GM13977 (cell line): ENCODE measurements at places on chromosomes 5 and 9.

- DNase-seq: no peak
These were observed 148.5 kb downstream of the BNC2 start for GRCh38 chr9:16721972-16722371.

- DNase-seq: no peak
These were observed 20.5 kb downstream of the PTGER4 start for GRCh38 chr5:40700116-40700782.

- DNase-seq: peak; percentile 87
These were observed 4.5 kb upstream of the SET start for GRCh38 chr9:128684325-128685199.

DNA sequence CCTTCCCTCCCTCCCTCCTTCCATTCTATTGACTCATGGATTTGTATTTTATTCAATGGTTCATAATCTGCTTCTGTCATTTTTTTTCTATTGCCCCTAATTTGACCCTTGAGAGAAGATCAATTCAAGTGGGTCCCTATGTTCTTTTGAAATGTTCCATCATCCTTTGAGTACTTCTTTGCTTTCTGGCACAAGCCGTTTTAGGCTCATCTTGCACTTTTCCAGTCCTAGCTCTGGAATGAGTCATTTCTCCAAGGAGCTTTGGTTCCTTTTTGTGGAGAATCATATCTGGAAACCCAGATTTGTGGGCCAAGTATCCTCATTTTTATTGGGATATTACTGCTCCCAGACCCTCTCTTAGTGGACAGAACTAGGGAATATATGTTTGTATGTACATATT lies 126.8 kb upstream of the PTPN3 start:
- DNase-seq: no peak

- DNase-seq: no peak
These were observed 61.1 kb upstream of the PALM2AKAP2 start for GRCh38 chr9:109718861-109719260.

DNA sequence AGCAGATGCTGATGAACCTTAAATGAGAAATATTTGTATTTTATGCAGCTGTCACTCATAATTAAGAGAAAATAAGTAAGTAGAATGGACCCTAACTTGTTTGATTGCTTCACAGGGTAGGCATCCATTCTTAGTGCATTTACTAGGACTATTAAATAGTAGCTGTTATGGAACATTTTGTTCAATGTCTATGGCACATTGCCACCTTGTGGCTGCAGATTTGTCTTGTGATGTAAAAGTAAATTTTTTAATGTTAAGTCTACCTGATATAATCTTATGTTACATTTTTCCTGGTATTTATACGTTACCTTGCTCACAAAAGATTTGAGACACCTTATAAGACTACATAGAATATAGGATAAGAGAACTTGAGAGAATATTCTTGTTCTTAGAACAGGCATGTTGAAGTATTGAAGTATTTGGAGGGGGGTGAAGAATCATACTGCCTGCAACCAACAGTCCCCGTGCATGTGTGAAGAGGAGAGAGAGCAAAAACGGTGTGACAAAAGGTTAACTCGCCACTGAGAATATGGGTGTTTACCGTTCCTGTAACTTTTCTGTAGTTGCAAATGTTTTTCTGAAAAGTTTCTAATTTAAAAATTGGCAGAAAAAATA lies 161.1 kb downstream of the MAST4 start:
- DNase-seq: peak; percentile 53

DNA sequence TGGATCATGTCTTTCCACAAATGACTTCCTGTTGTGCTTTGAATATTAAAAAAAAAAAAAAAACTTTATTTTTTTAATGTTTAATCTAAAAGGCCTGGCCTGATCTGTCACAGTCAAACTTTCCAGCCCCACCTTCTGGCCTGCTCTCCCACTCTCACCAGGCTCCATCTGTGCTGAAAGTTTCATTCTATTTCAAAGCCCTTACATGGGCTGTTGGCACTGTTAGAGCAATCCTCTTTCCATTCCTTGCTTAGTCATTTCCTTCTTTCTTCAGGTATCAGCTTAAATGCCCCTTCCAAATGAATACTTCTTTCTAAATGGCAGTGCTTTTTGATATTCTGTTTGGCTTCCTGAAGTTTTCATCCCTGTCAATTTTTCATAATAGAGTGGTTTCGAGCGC lies 1104.8 kb upstream of the C9orf72 start:
- DNase-seq: no peak

DNA sequence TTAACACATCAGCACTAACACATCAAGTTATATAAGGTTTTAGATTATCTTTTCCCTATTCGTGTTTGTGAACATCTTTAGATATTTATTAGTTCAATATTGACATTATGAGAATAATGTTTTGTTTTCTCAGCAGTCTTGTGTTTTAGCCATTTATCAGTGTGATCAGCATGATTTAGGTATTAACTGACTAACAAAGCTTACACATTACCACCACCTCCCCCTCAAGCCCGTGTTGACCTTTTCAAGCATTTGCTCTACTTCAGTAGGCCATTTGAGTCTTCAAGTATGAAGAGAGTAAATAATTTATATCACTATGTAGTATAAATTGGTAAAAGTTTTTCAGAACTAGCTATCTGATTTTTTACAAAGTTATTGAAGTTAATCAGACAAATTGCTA lies 6.9 kb downstream of the PBX3 start:
- DNase-seq: no peak

DNA sequence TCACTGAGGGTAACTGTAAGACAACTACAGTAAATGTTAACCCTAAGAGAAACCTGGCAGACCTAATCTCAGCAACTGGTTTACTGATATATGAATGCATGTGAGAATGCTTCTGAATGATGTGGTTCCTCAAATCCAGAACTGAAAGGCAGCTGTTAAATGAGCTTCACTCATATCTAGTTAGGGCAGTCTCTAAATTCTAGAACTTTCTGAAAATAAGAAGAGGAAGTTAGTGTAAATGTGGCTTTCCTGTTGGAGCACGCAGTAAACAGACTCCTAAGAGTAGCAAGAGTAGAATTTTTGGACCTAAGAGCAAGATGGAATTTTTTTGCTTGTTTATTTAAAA lies 117.9 kb upstream of the KCNN2 start:
- no peak for DNase-seq

GRCh38 chr9:128120741-128121465 lies 6.6 kb downstream of the PTGES2 start:
- no peak for DNase-seq

DNA sequence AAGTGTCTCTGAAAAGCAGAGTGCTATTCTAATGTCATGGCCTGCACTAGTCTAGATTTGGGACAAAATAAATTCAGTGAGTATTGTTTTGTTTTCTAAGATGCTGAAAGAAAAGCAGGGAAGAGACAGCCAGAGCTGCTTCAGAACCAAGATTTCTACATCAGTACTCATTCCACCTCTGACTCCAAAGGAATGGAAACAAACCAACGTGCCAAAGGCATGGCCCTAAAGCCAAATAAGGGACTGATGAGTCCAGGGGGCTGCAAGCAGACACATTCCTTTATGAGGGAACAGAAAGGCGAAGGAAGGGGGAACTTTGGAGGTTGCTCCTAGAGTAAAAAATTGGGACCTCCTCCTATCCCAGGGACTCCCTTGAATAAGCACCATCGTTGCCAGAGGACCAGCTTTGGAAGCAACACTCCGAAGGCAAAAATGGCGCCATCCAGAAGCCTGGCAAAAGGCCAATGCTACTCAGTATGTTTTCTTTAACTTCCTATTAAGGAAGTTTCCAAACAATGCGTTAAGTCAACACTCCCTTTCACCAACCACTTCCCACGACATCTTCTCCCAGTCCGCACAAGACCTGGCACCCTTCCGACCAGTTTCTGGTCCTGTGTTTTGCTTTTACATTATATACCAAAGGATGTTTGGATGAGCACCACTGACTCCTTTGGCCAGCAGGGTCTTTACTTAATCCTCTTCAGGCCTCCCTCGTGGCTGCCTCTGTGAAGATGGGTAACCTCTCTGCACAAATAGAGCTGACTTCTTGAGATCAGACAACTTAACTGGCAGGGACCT lies 31.6 kb downstream of the ADAM19 start:
- no peak for DNase-seq

DNA sequence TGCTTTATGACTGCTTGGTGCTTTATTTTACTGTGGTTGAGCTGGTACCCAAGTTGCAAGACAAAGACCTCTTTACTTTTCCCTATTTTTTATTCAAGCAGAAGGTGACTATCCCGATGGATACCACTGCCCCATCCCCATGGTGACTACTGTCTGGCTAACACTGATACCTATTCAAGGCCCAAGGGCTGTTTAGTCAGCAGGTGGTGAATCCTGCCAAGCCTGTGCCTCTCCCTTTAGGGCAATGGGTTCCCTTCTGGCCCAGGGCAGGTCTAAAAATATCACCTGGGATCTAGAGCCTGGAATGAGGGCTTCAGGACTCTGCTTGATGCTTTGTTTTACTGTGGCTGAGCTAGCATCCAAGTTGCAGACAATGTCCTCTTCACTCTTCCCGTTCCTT lies 510.0 kb upstream of the GRAMD2B start:
- no peak for DNase-seq

DNA sequence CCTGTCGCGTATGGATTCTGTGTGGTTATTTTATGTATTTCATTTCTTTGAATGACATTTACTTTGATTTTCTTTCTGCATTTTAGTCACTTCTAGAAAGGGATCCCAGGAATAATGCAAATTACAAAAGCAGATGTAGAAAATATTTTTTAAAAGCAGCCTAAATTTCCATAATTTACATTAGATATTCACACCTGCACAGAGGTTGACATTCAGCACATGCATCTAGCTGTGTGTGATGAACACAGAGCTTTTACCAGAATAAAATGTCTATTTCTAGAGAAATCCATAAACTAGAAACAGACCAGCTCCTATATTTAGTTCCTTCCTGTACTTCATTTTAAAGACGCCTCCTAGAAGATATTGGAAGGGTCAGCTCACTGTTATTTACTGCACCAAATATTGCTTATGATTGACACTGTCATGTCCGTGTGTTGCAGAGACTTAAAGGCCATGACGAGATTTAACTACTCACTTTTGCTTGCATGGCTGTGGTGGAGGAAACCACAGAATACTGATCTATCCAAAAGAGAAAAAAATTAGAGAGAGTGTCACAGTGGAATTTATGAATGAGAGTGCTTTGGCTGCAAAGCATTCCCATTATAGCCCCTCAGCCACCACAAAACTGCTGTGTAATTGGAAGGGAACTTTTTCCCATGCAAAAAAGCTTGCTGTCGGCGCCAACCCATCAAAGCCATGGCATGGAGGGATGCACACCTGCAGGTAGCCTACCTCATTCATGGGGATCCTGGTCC lies 58.1 kb downstream of the EBF1 start:
- DNase-seq: no peak

DNA sequence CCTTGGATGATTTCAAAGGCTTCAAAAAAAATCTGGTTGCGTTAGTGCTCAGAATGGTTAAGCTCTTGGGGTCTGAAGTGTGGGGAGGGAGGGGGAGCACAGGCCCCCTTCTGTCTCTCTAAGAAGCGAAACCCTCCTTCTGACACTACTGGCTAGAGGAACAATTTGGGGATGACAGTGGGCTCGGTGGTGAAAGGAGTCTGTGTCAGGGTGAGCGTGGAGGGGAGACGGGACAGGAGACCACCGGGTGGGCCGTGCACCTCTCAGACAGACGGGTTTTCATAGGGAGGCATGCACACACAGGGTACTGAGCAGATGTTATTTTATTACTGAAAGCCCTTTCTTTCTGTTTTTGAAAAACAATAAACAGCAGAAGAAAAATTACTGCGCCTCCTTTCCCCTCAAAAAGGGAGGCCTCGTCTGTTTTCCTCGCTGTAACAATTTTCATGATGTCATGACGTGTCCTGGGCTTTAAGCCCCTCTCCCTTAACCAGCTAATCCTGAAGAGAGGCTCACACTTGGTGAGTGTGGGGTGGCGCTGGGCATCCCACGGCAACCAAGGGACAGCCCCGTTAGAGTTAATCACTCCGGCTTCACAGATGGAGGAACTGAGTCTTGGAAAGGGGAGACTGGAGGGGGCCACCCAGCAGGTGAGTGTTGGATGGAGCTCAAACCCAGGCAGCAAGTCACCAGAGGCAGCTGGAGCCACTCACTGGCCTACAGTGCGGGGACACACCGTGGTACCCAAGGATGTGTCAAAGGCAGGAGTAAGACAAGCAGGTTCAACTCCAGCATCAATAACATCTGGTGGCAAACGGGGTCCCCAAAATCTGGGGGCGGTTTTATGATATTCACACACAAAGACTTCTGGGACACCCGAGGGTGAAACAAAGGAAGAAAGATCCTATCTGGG lies 53.4 kb downstream of the PTCH1 start:
- DNase-seq: no peak

DNA sequence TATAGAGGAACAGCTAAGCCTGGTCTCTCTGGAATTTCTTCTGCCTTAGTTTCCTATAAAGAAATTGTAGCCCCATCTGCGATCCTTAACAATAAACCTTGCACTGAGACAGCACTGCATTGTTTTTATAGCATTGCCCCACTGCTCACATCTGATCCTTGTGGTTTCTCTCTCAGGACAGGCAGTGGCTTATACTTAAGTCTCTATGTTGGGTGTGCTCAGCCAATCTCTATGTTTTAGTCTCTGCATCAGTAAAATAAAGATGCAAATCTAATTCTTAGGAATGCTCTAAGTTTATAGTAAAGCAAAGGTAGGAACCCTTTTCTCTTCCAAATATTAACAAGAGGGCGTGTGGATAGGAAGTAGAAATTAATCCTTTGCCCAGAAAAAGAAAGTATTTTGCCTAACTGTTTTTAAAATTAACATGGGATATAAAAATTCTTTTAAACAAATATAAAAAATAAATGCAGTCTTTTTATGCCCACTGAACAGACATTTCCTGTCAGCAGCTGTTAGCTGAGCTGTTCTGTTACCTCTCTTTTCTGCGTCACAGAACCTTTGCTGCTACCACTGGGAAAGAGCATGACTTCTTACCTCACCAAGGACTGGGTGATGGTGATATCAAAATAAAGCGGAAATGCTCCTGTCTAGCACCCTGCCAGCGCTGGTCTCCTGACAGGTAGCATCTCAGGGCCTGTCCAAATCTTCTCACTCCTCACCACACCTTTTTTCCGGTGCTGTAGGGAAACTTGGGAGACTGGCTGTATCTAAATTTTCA lies 29.5 kb downstream of the MRPS27 start:
- peak; percentile 19 for DNase-seq

DNA sequence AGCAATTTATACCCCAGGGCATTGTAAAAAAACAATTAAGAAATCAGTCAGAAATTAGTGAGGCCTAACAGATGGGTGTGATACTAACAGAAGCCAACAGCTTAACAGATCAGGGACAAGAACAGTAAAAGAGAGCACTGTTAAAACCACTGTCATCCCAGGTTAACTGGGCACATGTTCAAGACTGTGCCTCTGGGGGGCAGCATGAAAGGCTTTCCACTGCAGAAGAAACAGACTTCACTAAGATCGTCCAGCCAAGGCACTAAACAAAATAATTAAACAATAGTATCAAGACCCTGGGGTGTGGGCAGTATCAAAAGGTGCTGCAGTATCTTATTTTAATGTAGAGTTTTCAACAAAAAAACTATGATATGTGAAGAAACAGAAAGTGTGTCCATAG lies 43.5 kb downstream of the FBN2 start:
- DNase-seq: no peak

DNA sequence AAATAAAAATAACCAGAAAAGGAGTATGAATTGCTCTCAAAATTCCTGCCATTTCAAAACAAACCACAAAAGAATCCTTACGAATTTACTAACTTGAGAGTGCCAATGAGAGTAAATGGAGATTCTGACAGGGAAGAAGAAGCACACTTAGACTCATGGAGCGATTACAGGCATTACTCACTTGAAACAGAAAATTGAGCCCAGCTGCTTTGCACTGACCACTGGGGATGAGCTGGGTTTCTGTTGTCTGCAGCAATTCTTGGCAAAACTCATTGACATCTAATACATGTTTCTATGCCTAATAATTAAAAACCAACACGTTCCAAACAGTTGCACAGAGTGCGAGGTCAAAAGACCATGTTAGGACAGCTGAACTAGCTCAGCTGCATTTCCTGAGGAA lies 731.6 kb downstream of the DNAH5 start:
- DNase-seq: no peak
